ENCODE measurements at places on chromosomes 7 and 10.

DNA sequence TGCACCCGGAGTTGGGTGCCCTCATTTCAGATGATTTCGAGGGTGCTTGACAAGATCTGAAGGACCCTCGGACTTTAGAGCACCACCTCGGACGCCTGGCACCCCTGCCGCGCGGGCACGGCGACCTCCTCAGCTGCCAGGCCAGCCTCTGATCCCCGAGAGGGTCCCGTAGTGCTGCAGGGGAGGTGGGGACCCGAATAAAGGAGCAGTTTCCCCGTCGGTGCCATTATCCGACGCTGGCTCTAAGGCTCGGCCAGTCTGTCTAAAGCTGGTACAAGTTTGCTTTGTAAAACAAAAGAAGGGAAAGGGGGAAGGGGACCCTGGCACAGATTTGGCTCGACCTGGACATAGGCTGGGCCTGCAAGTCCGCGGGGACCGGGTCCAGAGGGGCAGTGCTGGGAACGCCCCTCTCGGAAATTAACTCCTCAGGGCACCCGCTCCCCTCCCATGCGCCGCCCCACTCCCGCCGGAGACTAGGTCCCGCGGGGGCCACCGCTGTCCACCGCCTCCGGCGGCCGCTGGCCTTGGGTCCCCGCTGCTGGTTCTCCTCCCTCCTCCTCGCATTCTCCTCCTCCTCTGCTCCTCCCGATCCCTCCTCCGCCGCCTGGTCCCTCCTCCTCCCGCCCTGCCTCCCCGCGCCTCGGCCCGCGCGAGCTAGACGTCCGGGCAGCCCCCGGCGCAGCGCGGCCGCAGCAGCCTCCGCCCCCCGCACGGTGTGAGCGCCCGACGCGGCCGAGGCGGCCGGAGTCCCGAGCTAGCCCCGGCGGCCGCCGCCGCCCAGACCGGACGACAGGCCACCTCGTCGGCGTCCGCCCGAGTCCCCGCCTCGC, at the start of gene EGFR:
Gene EGFR (plus strand): TSS at position 657 of the 830 bp plus-strand sequence. CDS start 261 bp downstream, outside the sequence.
- DNase-seq = peak; percentile 89

DNA sequence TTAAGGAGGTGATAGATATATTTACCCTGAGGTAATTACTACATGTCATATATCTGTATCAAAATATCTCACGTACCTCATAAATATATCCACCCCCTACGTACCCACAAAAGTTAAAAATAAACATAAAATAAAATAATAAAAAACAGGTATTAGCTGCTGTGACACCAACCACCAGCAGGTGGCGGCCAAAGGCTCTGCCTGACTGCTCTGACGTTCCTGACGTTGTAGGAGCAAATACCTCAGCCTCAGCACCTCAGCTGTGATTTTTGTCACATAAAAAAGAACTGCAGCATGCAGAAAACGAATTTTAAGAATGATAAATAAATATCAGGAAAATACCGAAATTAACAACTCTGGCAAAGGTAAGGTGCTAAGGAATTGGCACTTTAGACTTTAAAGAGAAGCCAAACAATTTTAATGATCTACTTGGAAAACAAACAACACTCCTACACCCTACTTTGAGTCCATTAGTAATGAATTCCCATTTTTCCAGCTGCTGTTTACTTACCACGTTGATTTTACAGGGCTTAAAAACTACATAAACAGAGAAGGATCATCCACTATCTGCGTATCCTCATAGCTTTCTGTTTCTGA, 125.4 kb upstream of the TARP start:
- DNase-seq = no peak

DNA sequence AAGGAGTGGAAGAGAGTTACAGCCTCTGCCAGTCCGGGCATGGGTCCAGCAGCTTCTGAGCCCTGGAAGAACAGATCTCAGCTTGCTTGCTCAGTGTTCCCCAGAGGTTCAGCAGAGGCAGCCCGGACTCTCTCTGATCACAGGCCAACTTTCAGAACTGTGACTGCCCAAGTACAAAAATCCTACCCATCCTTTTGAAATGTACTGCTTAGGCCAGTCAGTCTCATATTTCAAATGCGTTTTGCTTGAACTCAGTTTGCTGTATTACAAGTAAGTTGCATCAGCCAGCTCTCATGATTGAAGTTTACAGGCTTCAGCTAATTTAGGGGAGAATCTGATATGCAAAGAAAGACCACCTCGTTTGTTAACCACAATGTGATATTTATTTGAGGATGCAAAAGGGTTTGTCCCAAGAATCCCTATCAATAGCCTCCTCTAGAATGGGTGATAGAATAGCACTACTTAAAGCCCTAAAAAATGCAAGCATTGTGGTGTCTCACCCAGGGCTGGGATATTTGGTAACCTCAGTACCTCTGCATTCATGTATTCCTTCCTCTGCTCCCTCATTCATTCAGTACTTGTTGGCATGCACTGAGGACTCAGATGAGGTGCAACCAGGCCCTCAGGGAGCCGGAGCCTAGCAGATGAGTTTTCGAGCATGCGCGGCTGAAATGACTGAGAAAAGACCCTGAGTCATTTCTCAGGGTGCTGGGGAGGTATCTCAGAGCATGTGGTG, 7.0 kb downstream of the AIMP2 start:
- no peak for DNase-seq

- peak; percentile 96 for DNase-seq
Observed at GRCh38 chr10:79397575-79398303, 47.7 kb downstream of the ZCCHC24 start.

GRCh38 chr7:73880755-73881328, 19.9 kb downstream of the TMEM270 start:
- DNase-seq = no peak
